H1 (cell line): ENCODE measurements at places on chromosomes 7 and 10. TPM values are rescaled to one million over a fixed set of nuclear protein-coding genes. Genes with fewer than 3 reads are reported as not detected.

- H3K4me3 ChIP-seq = no peak overlapping the region
- peak; percentile 10 for DNase-seq
Observed at GRCh38 chr7:102875700-102876295, 37.0 kb upstream of the LRRC17 start.

- H3K27ac ChIP-seq = no peak overlapping the region
- H3K4me1 ChIP-seq = peaks cover 6% of the 10 kb centered on the region
- H3K4me3 ChIP-seq = no peak overlapping the region
- H3K36me3 ChIP-seq = no peaks in the 10 kb centered on the region
- no peaks in the 10 kb centered on the region for H3K27me3 ChIP-seq
- DNase-seq = no peak
Observed at GRCh38 chr7:138802706-138803105, 4.7 kb upstream of the ATP6V0A4 start.

DNA sequence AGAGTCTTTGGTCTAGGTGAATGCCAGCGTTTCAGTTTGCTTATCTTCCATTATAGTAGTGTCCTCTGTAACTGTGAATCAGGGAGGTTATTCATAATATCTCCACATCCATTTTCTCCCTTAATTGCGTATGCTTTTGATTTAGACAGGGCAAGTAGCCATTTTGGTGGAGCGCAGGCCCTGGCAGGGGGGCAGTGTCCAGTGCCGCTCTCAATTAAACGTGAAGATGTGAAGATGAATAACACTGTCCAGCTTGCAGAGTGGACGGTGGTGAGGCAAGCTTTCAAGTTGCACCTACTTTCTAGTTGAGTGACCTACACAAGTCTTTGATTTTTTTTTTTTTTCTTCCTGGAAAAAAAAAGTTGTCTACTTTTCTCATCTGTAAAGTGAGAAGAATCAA is 4.5 kb downstream of the TSPAN14 start:
- H3K27me3 ChIP-seq = no peaks in the 10 kb centered on the region
- H3K4me1 ChIP-seq = peaks cover 37% of the 10 kb centered on the region
- H3K4me3 ChIP-seq = no peak overlapping the region
- H3K36me3 ChIP-seq = no peaks in the 10 kb centered on the region
- no peak for DNase-seq

GRCh38 chr7:101870361-101871062 is 53.1 kb downstream of the CUX1 start:
- no peaks in the 10 kb centered on the region for H3K36me3 ChIP-seq
- no peaks in the 10 kb centered on the region for H3K27me3 ChIP-seq
- H3K4me1 ChIP-seq = peaks cover 22% of the 10 kb centered on the region
- peak overlapping the region; percentile 66; the same call in 1 of the 2 replicates for H3K27ac ChIP-seq
- DNase-seq = no peak

DNA sequence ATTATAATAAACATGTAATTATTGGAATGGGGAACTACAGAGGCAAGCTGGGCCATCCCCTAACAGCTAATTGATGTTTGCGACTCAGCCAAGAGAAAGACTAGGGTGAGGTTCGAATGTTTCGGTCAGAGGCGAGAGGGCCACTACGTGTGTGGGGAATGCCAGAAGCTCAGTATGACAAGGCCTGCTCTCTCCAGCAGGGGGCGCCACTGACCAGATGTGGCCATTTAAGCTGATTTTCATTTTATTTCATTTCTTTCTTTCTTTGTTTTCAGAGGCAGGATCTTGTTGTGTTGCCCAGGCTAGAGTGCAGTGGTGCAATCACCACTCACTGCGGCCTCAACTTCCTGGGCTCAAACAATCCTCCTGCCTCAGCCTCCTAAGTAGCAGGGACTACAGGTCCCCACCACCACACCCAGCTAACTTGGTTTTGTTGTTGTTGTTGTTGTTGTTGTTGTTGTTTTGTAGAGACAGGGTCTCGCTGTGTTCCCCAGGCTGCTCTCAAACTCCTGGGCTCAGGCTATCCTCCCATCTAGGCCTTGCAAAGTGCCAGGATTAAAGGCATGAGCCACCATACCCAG is 38.1 kb downstream of the TMEM130 start:
- H3K36me3 ChIP-seq = no peaks in the 10 kb centered on the region
- DNase-seq = no peak
- H3K4me1 ChIP-seq = peaks cover under 1% of the 10 kb centered on the region
- H3K27me3 ChIP-seq = no peaks in the 10 kb centered on the region
- no peak overlapping the region for H3K4me3 ChIP-seq

DNA sequence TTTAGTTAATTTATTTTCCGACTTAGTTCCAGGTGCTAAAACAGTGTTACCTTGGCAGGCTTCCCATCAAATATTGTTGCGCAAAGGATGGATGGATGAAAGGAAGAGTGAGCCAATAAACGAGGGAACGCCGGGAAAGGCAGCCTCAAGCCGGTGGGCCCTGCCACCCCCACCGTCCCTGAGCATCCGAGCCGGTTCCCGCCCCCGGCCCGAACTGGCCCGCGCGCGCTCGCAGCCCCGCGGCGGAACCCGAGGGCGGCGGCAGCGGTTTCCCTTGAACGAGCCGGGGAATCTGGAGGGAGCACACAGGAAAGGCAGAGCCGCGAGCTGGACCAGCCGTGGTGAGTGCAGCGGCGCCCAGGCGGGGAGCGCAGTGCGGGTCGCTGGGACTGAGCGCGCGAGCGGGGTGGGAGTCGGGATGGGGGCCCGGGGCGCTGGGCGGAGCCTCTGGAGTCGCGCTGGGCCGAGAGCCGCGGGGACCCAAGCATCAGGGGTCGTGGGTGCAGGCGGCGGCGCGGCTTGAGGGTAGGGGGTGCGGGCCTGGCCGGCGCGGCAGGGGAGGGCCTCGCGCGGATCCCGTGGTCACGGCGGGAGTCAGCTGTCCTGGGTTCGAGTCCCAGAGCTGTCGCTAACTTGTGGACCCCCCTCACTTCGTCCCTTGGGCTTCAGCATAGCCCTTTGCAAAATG is at the start of gene AGK:
Gene AGK (plus strand): TSS at position 317 of the 688 bp plus-strand sequence. CDS start 4,057 bp downstream, outside the sequence.
- no peaks in the 10 kb centered on the region; the same call in 1 of the 2 replicates for H3K36me3 ChIP-seq
- peak within 1 kb of the TSS; percentile 3; the same call in 1 of the 2 replicates for H3K27ac ChIP-seq
- H3K27me3 ChIP-seq = no peaks in the 10 kb centered on the region
- peaks cover 5% of the 10 kb centered on the region; the same call in 1 of the 2 replicates for H3K4me1 ChIP-seq

DNA sequence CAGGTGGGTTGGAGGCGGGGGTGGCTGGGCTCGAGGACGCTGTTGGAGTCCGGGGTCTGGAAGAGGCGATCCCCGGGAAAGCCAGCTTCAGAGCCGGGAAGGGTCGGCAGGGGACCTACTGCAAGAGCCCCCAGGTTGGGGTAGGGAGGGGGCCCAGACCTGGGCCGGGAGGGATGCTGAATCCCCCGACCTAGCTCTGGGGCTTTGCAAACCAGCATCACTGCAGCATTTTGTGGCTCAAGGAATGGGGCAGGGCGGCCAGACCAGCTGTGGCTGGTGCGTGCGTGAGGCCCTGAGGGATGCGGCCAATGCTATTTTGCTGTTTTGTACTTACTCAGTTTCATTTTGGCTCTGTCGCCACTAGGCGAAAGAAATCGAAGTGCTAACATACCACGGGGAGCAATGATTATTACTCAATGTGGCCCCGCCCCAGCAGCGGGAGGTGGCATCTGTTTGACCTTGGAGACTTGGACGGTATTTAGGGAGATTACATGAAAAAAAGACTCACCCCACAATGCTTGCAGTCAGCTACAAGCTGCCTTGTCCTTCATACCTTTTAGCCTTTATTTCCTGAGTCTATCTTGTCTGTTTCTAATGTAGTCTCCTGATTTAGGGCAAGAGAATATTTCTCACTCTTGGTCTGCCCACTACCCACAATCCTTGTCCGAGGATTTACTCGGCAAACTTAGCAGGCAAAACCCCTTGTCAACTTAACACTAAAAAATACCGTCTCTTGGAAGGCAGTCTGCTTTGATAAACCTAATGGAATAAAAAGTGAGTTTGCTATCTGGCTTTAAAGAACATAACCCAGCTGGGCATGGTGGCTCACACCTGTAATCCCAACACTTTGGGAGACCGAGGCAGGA is 16.2 kb downstream of the HSPB1 start:
- peaks cover 6% of the 10 kb centered on the region; the same call in 1 of the 2 replicates for H3K36me3 ChIP-seq
- no peak for DNase-seq
- H3K27ac ChIP-seq = peak overlapping the region; percentile 81
- H3K4me1 ChIP-seq = peaks cover 9% of the 10 kb centered on the region
- no peaks in the 10 kb centered on the region for H3K27me3 ChIP-seq

GRCh38 chr10:89845541-89846280 is 144.3 kb downstream of the KIF20B start:
- no peaks in the 10 kb centered on the region for H3K36me3 ChIP-seq
- H3K4me1 ChIP-seq = no peaks in the 10 kb centered on the region
- no peak overlapping the region for H3K4me3 ChIP-seq
- no peak for DNase-seq
- no peak overlapping the region for H3K27ac ChIP-seq
- H3K27me3 ChIP-seq = no peaks in the 10 kb centered on the region

DNA sequence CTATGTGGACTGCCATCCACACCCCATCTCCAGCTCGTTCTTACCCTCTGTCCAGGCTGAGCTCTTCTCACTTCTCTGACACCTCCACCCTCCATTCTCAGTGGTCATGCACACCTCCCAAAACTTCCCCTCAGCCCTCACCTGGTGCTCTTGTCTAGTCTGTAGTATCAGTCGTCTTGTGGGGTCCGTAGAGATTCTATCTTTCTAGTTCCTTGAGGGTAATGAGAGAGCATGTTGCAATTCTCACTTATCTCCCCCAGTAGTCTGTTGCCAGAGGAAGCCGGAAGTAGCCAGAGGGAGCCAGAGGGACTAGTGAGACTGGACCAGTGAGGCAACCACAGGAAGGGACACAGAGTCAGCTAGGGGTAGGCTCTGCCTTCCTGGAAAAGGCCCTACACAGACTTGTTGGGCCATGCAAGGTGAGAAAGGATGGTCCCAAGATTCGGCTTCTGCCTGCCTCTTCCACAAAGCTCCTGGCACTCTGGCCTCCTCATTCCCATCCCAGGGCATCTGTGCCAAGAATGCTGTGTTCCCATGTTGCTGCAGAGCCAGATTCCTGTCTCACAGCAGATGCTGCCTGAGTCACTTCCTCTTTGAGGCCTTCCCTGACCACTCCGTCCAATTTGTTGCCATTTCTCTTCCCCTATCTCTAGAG is 50.6 kb upstream of the DUSP5 start:
- no peaks in the 10 kb centered on the region for H3K4me1 ChIP-seq
- DNase-seq = no peak

DNA sequence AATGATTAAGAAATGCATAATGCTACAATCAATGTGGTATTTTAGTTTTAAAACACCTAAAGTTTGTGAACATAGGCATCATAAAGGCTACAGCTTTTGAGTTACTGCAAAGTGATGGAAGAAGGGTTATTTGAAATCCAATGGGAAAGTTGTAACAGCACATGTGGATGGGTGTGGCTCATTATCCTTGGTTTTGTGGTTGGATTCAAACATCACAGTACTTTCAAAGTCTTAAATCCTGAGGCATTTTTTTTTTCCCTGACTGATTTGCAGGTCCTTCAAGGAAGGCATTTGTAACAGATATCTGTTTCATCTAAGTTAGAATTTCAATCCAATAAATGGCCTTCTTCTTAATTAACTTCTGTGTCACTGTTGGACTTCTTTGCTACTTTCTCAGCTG is 9.8 kb upstream of the SHTN1 start:
- no peak for DNase-seq
- no peak overlapping the region for H3K27ac ChIP-seq
- no peaks in the 10 kb centered on the region for H3K36me3 ChIP-seq
- H3K4me3 ChIP-seq = no peak overlapping the region
- H3K27me3 ChIP-seq = no peaks in the 10 kb centered on the region

- peak overlapping the region; percentile 76; the same call in 1 of the 2 replicates for H3K27ac ChIP-seq
- no peaks in the 10 kb centered on the region; the same call in 1 of the 2 replicates for H3K4me1 ChIP-seq
- DNase-seq = no peak
- no peaks in the 10 kb centered on the region for H3K27me3 ChIP-seq
- peak overlapping the region; percentile 84 for H3K4me3 ChIP-seq
Observed at GRCh38 chr7:1160670-1161021, 650 bp upstream of the ZFAND2A start.

DNA sequence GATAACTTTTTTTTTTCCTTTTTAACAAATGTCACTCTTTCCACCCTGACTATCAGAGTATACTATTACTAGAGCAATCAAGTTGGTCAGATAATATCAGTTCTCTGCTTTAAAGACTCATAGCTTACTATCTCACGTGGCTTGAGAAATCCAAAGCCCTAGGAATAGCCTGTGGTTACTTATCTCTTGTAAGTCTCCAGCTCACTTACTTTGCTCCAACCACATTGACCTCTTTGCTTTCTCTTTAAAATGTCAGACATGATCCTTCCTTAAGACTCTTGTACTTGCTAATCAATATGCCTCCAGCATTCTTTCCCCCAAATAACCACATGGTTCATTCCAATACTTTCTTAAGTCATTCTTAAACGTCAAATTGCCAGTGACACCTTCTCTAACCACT is 1292.2 kb downstream of the REEP3 start:
- H3K4me3 ChIP-seq = no peak overlapping the region
- H3K4me1 ChIP-seq = no peaks in the 10 kb centered on the region
- no peak for DNase-seq
- H3K27ac ChIP-seq = no peak overlapping the region

GRCh38 chr7:7766671-7767070 is 48.3 kb upstream of the RPA3 start:
- H3K27ac ChIP-seq = no peak overlapping the region
- DNase-seq = no peak
- H3K4me1 ChIP-seq = no peaks in the 10 kb centered on the region
- no peaks in the 10 kb centered on the region for H3K36me3 ChIP-seq

DNA sequence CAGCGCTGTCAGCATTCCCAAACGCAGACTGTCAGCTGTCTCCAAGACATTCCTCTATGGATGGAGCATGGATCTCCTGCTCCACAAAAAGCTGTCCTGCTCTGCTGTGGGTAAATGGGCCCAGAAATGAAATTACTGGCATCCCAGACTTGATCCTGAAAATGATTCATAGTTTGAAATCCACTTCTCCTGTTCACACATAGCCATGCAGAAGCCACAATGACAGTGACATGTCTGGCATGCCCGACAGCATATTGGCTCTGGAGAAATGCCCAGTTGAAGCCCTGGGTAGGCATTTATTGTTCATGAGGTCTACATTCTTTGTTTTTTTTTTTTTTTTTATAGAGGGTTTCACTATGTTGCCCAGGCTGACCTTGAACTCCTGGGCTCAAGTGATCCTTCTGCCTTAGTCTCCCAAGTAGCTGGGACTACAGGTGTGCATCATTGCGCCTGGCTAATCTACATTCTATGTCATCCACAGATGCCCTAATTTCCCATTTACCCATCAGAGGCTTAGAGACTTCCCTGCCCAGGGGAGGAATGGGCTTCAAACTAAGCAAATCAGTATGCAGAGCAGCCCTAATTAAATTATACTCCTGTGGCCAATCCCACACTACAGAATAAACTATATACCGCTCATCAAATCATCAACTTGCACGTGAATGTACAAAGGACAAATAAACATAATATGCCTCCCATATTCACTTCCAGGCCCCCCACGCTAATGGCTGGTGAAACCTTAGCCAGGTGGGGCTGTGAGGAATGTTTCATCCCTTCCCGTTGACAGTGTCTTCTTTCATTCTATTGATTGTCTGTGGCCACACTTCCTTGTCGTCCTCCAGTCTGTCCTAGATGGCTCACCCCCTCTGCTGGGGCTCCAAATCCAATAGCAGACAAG is 61.8 kb upstream of the EEPD1 start:
- no peaks in the 10 kb centered on the region for H3K4me1 ChIP-seq
- H3K27ac ChIP-seq = no peak overlapping the region
- H3K4me3 ChIP-seq = no peak overlapping the region
- H3K27me3 ChIP-seq = no peaks in the 10 kb centered on the region
- no peaks in the 10 kb centered on the region for H3K36me3 ChIP-seq
- DNase-seq = no peak

STEAP4 gene
- 0.08 TPM in 1 of 2 replicates, not detected in the other for total RNA-seq

ATAD1 gene
- total RNA-seq = 35.3 and 35.9 TPM in 2 replicates

MLXIPL gene
- 8.6 and 9.4 TPM in 2 replicates for total RNA-seq

ATOH7 gene
- total RNA-seq = 0.21 and 0.39 TPM in 2 replicates

OSBPL3 gene
- total RNA-seq = 9.4 and 13.9 TPM in 2 replicates

WEE2 gene
- not detected in 2 replicates for total RNA-seq

C7orf57 gene
- total RNA-seq = 0.27 and 0.56 TPM in 2 replicates
